GM12892 (cell line): ENCODE measurements at places on chromosomes 12 and 14.

GRCh38 chr12:3803865-3804472, 51.1 kb upstream of the CRACR2A start:
- peak; percentile 13 for DNase-seq

DNA sequence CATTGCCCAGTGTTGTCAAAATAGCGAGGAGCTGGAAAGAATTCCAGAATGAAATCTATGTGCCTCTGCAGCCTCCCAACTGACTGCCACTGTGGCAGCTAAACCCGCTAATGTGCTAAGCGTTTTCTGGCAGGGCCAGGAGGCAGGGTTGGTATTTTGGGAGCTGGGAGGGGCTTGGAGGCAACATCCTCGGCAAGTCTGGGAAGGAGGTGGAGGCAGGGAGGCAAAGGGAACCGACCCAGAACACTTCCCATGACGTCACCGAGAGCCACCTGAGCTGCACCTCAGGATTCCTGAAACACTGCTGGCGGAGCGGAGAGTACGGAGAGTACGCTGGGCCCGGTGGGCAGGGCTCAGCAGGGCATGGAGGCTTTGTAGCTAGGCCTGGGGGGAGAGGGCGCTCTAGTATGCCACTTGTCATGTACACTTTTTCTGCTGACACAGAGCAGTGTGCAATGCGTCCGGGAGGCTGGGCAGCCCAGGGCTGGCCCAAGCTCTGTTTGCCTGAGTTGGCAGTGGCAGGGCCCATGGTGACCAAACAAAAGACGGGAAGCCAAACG, 81.5 kb downstream of the DPF3 start:
- DNase-seq: no peak

DNA sequence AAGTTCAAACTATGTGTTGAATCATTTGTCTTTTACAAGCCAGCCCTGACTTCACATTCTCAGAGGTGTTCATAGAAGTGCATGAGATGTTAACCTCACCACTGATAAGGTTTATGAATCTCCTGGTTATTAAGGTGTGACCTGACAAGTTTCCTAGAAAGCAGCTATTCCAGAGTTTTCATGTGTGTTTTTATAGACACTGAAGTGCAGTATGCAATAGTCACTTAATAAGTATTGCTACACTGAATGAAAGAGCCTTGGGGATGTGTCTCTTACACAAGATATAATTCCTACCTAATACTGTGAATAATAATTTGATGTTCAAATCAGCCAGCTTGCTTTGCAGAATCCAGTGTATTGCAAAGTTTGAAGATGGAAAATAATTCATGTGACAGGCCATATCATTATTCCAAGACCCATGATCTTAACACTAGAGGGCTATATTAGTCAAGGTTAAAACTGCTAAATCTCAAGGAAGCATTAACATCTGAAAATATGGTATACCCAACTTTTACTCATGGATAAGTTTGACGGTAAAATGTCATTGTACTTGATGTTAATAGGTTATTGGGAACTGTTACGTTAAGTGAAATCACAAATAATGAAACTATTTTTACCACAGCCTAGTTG, 13.0 kb downstream of the SLC25A3 start:
- no peak for DNase-seq

GRCh38 chr14:89810101-89810500, 144.4 kb downstream of the EFCAB11 start:
- no peak for DNase-seq

- DNase-seq: no peak
These were observed 496.4 kb downstream of the PCNX1 start for GRCh38 chr14:71403656-71404055.

- no peak for DNase-seq
These were observed 57.3 kb downstream of the MAX start for GRCh38 chr14:65045006-65045405.

- DNase-seq: no peak
These were observed 339.7 kb downstream of the PRKD1 start for GRCh38 chr14:29587761-29588470.

DNA sequence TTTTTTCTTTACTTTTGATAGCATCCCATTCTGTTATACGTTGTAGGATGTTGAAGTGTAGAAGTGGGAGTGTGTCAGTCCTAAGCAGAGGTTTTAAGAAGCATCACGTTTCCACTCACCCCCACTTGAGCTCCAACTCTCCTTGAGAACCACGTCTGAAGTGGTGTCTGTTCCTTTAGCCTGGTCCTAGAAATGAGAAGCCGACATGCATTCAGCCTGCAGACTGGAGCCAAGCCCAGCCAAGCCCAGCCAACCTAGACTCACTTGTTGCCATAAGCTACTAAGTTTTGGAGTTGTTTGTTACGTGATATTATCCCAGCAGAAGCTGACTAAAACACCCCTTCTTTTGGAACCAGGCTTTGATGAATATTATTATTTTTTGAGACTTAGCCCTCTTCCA, 4.4 kb upstream of the ELK3 start:
- DNase-seq: no peak

DNA sequence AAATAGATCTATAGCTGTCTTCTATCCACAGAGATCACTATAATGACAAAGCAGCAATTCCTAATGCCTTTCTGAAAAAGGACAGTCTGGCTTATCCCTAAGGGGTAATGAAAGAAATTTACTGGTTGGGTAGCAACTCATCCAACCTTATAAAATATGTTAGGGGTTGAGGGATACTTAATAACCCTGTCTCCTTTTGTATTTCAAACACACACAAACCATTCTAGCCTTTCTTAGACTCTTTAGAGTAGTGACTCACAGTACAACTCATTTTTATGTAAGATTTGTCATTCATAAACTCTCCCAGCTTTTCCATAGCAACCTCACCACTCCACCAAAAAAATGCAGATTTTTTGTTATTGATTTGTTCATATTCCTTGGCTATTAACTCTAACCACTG, 167.9 kb downstream of the FSCB start:
- no peak for DNase-seq

DNA sequence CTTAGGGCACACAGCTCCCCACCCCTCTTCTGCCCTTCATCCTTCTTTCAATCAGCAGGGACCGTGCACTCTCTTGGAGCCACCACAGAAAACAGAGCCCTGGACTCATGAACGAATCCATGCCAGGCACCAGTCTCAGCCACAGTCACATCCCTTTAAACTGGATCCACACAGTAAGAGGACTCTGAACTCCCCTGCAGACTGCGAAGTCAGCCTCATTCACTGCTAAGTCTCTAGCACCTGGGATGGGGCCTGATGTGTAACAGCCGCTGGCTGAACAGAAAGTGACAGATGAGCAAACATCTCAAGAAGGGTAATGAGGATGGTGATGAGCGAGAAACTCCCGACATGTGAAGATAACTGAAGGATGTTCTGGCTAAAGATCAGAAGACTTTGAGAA, 45.8 kb upstream of the IQSEC3 start:
- no peak for DNase-seq

- DNase-seq: no peak
These were observed 400.3 kb downstream of the ZFP36L1 start for GRCh38 chr14:68392393-68393141.

- no peak for DNase-seq
These were observed 6.9 kb upstream of the ABHD12B start for GRCh38 chr14:50864946-50865345.

- no peak for DNase-seq
These were observed 100.7 kb downstream of the VCPKMT start for GRCh38 chr14:50015716-50016115.

DNA sequence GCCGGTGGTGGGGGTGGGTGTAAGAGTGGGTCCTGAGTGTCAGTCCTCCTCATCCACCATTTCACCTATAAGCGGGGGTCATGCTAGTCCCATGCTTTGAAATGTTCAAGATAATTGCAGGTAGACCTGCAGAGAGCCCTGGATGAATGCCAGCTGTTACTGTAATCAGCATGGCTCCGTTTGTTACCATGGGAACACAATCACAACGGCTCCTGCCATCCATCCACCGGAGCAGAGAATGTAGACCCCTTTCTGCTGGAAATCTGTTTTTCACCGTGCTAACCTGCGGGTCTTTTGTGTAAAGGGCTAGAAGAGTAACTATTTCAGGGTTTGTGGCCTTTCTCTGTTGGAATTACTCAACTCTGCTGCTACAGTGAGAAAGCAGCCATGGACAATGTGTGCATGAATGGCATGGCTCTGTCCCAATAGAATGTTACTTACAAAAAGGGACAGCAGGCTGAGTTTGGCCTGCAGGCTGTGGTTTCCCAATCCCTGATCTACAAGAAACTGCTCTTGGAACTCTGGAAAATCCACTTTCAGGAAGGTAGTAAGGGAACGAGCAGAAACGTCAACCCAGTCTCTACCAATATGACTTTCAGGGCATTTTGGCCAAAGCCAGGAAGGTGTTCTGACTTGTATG, 36.1 kb downstream of the KCTD10 start:
- DNase-seq: no peak

DNA sequence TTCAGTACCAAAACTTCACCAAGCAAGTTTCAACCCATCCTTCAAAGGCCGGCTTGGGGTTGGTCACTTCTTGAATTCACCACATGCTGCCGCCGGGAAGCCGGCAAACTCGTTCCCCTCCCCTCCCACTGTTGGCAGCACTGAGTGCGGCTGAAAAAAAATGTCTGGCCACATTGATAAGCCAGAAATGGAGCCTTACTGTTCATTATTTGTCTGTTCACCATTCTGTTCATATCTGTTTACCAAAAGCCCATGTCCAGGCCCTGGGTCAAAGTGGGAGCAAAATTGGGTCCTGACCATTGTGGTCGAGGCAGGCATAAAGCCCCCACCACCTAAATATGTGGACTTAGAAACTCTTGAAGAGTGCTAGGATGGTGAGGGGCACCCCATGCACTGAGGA, 7.3 kb upstream of the HSP90AA1 start:
- DNase-seq: no peak

GRCh38 chr12:89059721-89060541, 292.4 kb downstream of the DUSP6 start:
- DNase-seq: no peak

DNA sequence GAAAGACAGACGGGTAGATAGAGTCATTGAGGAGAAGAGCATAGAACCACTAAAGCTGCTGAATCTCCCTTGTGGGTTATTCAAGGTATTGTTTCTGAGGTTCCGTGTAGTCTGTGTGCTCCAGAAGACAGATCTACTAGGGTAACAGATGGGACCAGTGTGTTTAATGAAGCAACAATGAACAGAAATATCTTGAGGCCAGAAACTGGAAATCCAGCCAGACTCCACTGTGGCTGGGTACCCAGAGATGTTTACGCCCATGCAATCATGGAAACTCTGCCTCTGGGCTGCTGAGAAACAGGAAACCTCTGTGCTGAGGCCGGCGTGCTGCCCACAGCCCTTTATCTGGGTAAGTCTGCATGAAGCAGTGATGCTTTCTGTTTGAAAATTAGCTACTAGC, 8.3 kb downstream of the PROX2 start:
- DNase-seq: no peak

DNA sequence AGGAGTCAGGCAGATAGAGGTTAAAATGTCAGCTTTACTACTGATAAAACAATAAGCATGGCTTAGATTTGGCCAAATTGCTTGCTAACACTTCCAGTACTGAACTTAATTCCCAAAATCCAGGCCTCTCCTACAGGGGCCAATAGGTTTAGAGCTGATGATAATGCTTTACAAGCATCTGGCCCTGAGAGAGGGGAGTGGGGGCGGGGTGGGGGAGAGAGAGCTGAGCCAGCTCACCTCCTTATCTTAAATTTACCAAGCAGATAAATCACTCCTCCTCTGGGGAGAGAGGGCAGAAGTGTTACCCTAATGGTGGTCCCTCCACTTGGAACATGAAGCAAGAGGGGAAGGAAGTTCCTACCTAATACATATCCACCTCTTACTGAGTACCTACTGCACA, 182.2 kb upstream of the CRY1 start:
- DNase-seq: no peak

DNA sequence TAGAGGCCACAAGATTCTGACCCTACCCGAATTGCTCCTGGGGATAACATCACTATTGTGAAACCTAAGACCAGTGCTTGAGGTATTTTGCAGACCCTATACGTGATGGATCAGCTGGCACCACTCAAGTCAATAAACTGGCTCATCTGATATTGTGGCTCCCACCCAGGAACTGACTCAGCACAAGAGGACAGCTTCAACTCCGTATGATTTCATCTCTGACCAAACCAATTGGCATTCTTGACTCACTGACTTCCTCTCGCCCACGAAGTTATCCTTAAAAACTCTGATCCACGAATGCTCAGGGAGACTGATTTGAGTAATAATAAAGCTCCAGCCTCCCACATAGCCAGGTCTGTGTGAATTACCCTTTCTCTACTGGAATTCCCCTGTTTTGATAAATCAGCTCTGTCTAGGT, 1036.1 kb upstream of the TMEM132C start:
- DNase-seq: no peak

GRCh38 chr12:12893438-12893837, 2.1 kb downstream of the GPRC5A start:
- DNase-seq: no peak

- DNase-seq: no peak
These were observed 16.5 kb upstream of the KRT78 start for GRCh38 chr12:52865090-52865944.

- DNase-seq: peak; percentile 72
These were observed 12.4 kb upstream of the SMUG1 start for GRCh38 chr12:54201001-54201794.

DNA sequence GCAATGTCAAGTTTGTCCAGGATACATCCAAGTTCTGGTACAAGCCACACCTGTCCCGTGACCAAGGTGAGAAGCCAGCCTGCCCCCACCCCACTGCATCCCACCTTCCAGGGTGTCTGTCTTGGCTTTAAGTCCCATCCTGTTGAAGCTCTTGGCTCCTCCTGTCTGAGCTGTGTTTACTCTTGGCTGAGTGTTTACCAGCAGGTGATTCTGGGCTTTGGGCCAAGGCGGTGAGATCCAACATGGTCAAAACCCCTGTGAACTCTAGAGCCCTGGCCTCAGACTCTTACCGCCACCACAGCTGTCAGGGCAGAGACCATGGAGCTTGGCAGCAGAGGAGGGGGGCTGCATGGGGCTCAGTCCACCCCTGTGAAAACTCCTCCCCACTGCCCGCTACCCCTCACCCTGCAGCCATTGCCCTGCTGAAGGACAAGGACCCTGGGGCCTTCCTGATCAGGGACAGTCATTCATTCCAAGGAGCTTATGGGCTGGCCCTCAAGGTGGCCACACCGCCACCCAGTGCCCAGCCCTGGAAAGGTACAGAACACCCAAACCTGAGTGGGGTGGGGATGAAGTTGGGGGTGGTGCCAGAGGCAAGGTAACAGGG, 11.6 kb downstream of the TNS2 start:
- no peak for DNase-seq

DNA sequence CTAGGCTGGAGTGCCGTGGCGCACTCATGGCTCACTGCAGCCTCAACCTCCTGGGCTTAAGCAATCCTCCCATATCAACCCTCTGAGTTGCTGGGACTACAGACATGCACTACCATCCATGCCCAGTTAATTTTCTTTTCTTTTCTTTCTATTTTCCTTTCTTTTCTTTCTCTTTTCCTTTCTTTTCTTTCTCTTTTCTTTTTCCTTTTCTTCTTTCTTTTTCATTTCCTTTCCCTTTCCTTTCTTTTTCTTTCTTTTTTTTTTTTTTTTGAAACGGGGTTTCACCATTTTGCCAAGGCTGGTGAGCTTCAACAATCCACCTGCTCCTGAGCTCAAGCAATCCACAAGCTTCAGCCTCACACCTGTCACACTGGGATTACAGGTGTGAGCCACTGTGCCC, 60.1 kb upstream of the ACSS3 start:
- no peak for DNase-seq
